ENCODE measurements at places on chromosomes 1 and 21.

- DNase-seq: no peak
- H3K4me3 ChIP-seq: no peak overlapping the region
- no peak overlapping the region for H3K27ac ChIP-seq
- H3K36me3 ChIP-seq: no peaks in the 10 kb centered on the region
- no peaks in the 10 kb centered on the region for H3K27me3 ChIP-seq
- no peaks in the 10 kb centered on the region for H3K4me1 ChIP-seq
Measured at GRCh38 chr21:18369115-18369514, 34.5 kb downstream of the TMPRSS15 start.

GRCh38 chr1:114153261-114154145, at the start of gene SYT6:
Gene SYT6 (minus strand): TSS chr1:114153869. CDS start chr1:114153772, 97 bp downstream.
- H3K4me1 ChIP-seq: peaks cover 15% of the 10 kb centered on the region
- no peak within 1 kb of the TSS for H3K27ac ChIP-seq
- DNase-seq: no peak

DNA sequence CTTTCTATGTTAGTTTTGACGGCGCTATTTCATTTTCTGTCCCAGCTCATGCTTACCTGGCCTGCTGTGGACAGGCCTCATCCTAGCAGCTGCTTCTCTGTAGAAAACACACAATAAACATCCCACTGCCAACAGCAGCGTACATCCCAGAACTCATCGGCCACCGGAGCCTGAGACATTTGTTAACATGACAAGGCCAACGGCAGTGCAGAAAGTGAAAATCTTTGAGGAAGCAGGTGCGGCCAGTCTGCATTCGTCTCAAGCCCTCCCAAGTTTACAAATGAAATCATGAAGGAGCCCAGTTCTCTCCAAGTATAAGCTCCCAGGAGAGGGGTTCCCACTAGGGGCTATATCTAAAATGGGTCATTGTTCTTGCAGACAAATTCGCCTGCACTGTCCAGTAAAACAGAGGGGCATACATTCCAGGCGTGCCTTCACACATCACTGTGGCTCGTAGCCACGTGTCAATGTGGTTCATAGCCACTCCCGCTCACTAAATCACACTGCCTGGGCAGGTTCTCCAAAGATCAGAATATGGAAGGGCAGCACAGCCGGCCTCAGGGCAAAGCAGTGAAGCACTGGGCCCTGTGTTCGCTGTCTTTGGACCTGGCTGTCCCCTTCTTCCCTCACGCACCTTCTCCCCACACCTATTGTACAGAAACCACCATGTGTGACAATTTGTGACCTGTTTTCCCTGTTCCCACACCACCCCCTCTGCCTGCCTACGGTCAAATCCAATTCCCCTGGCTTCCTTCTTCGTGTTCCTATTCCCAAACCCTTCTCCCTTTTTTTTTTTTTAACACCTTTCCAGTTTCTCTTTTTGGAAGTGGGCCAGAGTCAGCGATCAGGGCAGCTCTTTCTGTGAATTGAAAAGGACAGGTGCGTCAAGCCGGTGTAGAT, 27.0 kb upstream of the ABCG1 start:
- H3K4me3 ChIP-seq: no peak overlapping the region
- H3K27me3 ChIP-seq: no peaks in the 10 kb centered on the region
- H3K27ac ChIP-seq: no peak overlapping the region
- no peaks in the 10 kb centered on the region for H3K4me1 ChIP-seq
- no peak for DNase-seq
- H3K36me3 ChIP-seq: no peaks in the 10 kb centered on the region

- H3K27me3 ChIP-seq: no peaks in the 10 kb centered on the region
- no peak overlapping the region for H3K27ac ChIP-seq
- no peak overlapping the region for H3K4me3 ChIP-seq
- DNase-seq: no peak
- H3K36me3 ChIP-seq: no peaks in the 10 kb centered on the region
Measured at GRCh38 chr1:183723571-183723970, 70.5 kb upstream of the APOBEC4 start.

DNA sequence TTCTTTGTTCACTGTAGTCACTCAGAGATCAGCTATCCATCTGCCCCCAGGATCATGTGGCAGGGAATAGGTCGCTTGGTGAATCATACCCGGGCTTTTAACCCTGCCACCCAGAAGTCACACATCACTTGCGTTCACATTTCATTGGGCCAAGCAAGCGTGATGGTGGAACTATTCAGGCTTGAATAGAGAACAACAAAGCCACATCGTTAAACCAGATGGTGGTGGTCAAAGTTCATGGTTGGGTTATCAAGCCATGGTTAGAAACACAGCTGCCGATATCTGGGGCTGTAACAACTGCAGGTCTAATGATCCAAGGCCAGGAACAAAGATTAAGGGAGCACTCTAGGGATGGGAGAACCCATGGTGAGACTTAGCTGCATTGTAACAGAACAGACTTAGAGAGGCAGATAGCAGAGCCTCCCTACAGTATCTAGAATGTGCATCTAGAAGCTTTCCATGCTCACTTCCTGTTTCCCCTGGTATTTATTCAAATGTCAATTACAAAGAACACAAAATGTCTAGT, 40.0 kb upstream of the PTPRC start:
- no peaks in the 10 kb centered on the region for H3K4me1 ChIP-seq
- H3K36me3 ChIP-seq: no peaks in the 10 kb centered on the region
- H3K4me3 ChIP-seq: no peak overlapping the region
- no peak for DNase-seq
- H3K27ac ChIP-seq: no peak overlapping the region
- H3K27me3 ChIP-seq: no peaks in the 10 kb centered on the region

- H3K27ac ChIP-seq: no peak within 1 kb of the TSS
- H3K36me3 ChIP-seq: no peaks in the 10 kb centered on the region
- no peaks in the 10 kb centered on the region for H3K27me3 ChIP-seq
- no peak within 1 kb of the TSS for H3K4me3 ChIP-seq
- peaks cover 4% of the 10 kb centered on the region for H3K4me1 ChIP-seq
Measured at GRCh38 chr1:11858613-11858967, at the start of gene NPPB. Gene NPPB (minus strand): TSS chr1:11858945. CDS start chr1:11858833, 112 bp downstream.

GRCh38 chr1:44310006-44310405, 45.1 kb downstream of the ERI3 start:
- no peak overlapping the region for H3K27ac ChIP-seq
- no peaks in the 10 kb centered on the region for H3K4me1 ChIP-seq
- H3K27me3 ChIP-seq: no peaks in the 10 kb centered on the region
- H3K4me3 ChIP-seq: no peak overlapping the region
- DNase-seq: no peak

GRCh38 chr1:205878026-205878425, 28.1 kb upstream of the PM20D1 start:
- H3K27ac ChIP-seq: no peak overlapping the region
- no peaks in the 10 kb centered on the region for H3K36me3 ChIP-seq
- H3K27me3 ChIP-seq: no peaks in the 10 kb centered on the region
- H3K4me3 ChIP-seq: no peak overlapping the region
- no peak for DNase-seq

DNA sequence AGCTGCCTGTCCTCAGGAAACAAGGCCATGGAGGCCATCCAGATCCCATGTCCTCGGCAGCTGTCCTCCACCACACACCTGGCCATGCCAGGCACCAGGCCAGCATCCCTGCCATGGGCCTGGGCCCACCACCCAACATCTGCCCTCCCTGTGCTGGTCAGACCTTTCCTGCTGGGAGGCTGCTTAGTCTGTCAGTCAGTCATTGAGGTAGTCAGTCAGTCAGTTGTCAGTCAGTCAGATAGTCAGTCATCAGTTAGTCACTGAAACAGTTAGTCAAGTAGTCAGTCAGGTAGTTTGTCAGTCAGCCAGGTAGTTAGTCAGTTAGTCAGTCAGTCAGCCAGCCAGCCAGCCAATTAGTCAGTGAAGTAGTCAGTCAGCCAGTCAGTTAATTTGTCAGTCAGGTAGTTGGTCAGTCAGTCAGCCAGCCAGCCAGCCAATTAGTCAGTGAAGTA, 17.2 kb downstream of the KRTAP10-1 start:
- no peak for DNase-seq
- no peaks in the 10 kb centered on the region for H3K36me3 ChIP-seq
- H3K27me3 ChIP-seq: no peaks in the 10 kb centered on the region
- H3K4me1 ChIP-seq: peaks cover 4% of the 10 kb centered on the region
- H3K4me3 ChIP-seq: no peak overlapping the region

GRCh38 chr1:162908780-162909179, 47.8 kb upstream of the CCDC190 start:
- H3K4me1 ChIP-seq: no peaks in the 10 kb centered on the region
- no peak for DNase-seq
- H3K4me3 ChIP-seq: no peak overlapping the region
- H3K27me3 ChIP-seq: no peaks in the 10 kb centered on the region

DNA sequence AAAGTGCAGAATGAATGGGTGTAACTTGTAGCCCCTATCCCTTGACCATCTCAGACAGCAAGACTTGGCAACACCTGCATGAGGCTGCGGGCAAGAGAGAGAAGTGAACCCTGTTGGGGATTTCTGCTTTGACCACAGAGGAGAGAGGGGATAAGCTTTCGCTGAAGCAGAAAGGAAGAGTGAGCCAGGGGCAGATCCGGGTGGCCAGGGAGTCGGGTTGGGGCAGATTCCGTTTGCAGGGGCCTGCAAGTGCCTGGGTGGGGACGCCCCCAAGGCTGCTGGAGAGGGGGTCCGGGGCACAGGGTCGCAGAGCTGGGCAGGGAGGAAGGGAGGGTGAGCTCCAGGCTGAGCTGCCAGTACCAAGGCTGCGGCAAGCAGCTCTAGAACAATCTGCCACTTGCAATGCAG, 25.3 kb upstream of the PIK3CD start:
- no peaks in the 10 kb centered on the region for H3K4me1 ChIP-seq
- H3K27ac ChIP-seq: no peak overlapping the region
- H3K27me3 ChIP-seq: no peaks in the 10 kb centered on the region
- H3K4me3 ChIP-seq: no peak overlapping the region
- no peak for DNase-seq
- H3K36me3 ChIP-seq: no peaks in the 10 kb centered on the region

DNA sequence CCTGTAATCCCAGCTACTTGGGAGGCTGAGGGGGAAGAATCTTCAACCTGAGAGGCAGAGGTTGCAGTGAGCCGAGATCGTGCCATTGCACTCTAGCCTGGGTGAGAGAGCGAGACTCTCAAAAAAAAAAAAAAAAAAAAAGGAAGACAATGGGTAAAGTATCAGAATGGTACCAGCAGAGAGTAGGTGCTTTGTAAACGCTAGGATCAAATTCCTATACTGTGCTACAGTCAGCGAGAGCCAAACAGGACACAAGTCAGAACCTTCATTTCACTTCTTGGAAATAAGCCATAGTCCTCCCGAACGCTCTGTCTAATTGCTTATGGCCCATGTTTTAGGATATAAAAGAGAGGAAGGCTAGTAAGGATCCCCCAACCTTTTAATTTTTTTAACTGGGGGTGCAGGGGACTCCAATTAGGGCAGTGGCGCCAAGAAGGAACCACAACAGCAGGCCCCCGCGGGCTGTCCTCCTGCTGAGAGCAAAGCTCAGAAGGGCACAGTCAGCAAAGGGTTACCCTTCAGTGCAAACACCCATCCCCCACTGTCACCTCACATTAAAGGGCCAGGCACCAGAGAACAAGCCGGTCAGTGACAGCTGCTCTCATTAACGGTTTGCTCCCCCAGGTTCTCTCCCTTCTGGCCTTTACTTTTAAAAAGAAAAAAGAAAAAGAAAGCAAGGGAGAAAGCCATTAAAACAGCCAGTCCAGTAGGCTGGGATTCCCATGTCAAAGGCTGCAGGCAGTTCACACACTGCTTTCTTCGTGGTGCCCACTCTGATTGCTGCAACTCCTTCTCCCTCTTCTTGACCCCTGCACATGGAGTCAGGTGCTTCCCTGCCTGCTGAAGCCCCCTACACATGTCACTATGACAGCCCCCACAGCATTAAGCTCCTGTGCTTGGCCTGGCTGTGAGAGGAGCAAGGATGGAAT, 69.4 kb downstream of the PLPP3 start:
- H3K4me3 ChIP-seq: no peak overlapping the region
- peak; percentile 50 for DNase-seq
- peaks cover 1% of the 10 kb centered on the region for H3K36me3 ChIP-seq
- peaks cover 51% of the 10 kb centered on the region for H3K4me1 ChIP-seq
- peak overlapping the region; percentile 87 for H3K27ac ChIP-seq

GRCh38 chr1:63828322-63829044, 54.7 kb downstream of the ROR1 start:
- H3K36me3 ChIP-seq: no peaks in the 10 kb centered on the region
- H3K27me3 ChIP-seq: no peaks in the 10 kb centered on the region
- no peak overlapping the region for H3K27ac ChIP-seq
- no peaks in the 10 kb centered on the region for H3K4me1 ChIP-seq

GRCh38 chr1:185467122-185467521, 150.1 kb upstream of the IVNS1ABP start:
- no peaks in the 10 kb centered on the region for H3K27me3 ChIP-seq
- no peaks in the 10 kb centered on the region for H3K36me3 ChIP-seq
- H3K27ac ChIP-seq: no peak overlapping the region

- H3K4me1 ChIP-seq: no peaks in the 10 kb centered on the region
- H3K36me3 ChIP-seq: no peaks in the 10 kb centered on the region
- H3K27me3 ChIP-seq: no peaks in the 10 kb centered on the region
- no peak overlapping the region for H3K4me3 ChIP-seq
- H3K27ac ChIP-seq: no peak overlapping the region
Measured at GRCh38 chr1:203937678-203938330, 76.4 kb downstream of the SNRPE start.

GRCh38 chr21:33278721-33279120, 12.6 kb downstream of the IL10RB start:
- H3K4me3 ChIP-seq: no peak overlapping the region
- H3K27me3 ChIP-seq: no peaks in the 10 kb centered on the region
- peaks cover 41% of the 10 kb centered on the region for H3K36me3 ChIP-seq

GRCh38 chr21:38467911-38468310, 30.4 kb downstream of the ERG start:
- DNase-seq: no peak
- H3K27ac ChIP-seq: no peak overlapping the region
- H3K4me1 ChIP-seq: no peaks in the 10 kb centered on the region
- no peaks in the 10 kb centered on the region for H3K27me3 ChIP-seq

DNA sequence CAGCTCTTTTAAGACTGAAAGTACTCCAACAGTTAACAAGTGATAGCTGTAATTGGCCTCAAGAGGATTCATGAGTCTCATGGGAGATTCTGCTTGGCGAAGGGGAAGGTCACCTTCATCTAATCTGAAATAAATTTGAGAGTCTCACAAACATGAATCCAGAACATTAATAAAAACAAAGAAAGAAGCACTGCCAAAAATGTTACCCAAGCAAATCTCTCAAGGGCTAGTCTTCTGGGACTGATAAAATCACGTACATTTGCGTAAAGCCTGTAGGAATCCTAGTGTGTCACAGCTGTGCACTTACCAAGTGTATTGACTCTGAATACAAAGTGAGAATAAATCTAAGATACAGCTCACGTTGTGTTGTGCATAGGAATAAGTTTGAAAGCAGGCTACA, 21.2 kb upstream of the NUF2 start:
- no peak for DNase-seq
- H3K4me3 ChIP-seq: no peak overlapping the region
- H3K4me1 ChIP-seq: no peaks in the 10 kb centered on the region
- H3K27me3 ChIP-seq: no peaks in the 10 kb centered on the region

- H3K4me1 ChIP-seq: no peaks in the 10 kb centered on the region
- no peaks in the 10 kb centered on the region for H3K27me3 ChIP-seq
- H3K4me3 ChIP-seq: no peak overlapping the region
- H3K27ac ChIP-seq: no peak overlapping the region
- no peaks in the 10 kb centered on the region for H3K36me3 ChIP-seq
Measured at GRCh38 chr21:38400195-38400919, 97.9 kb downstream of the ERG start.

GRCh38 chr1:183810121-183810520, 5.2 kb downstream of the RGL1 start:
- H3K4me1 ChIP-seq: peaks cover 4% of the 10 kb centered on the region
- no peaks in the 10 kb centered on the region for H3K27me3 ChIP-seq
- H3K27ac ChIP-seq: no peak overlapping the region
- H3K4me3 ChIP-seq: no peak overlapping the region

- peak; percentile 50 for DNase-seq
- H3K36me3 ChIP-seq: peaks cover 2% of the 10 kb centered on the region
- H3K4me3 ChIP-seq: peak overlapping the region; percentile 92
- peak overlapping the region; percentile 98 for H3K27ac ChIP-seq
Measured at GRCh38 chr1:150235294-150235851, 539 bp downstream of the ANP32E start.

Measured in liver (tissue), 10 donors.